ENCODE measurements at places on chromosomes 16 and 17.
A peak's percentile ranks its signal among the peaks of the same experiment; 100 is the strongest.

- DNase-seq, result peak; percentile 85
Measured at GRCh38 chr17:42456223-42457106, 2.2 kb upstream of the ATP6V0A1 start.

DNA sequence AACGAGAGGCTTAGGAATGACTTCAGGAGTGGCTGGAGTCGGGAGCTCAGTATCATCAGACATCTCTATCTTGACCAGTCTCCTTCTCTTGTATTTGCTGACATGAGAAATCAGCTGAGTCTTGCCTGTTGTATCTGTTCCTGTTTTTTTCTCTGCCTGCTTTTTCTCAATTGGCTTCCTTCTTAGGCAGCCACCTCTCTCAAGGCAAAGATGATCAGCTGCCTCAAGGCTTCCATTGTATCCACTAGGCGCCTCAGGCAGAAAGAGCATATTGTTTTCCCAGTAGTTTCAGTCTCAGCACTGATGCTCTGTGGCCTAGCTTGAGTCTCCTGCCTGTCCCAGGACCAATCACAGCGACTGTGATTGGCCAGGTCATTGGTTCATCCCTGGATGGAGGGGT, 306.2 kb downstream of the CPPED1 start:
- no peak for DNase-seq

- no peak for DNase-seq
Measured at GRCh38 chr16:49362230-49362629, 11.4 kb upstream of the C16orf78 start.

GRCh38 chr16:2838928-2839327, 8.8 kb downstream of the ZG16B start:
- DNase-seq, result peak; percentile 79

GRCh38 chr16:67517155-67517445, 11.5 kb upstream of the RIPOR1 start:
- no peak for DNase-seq

DNA sequence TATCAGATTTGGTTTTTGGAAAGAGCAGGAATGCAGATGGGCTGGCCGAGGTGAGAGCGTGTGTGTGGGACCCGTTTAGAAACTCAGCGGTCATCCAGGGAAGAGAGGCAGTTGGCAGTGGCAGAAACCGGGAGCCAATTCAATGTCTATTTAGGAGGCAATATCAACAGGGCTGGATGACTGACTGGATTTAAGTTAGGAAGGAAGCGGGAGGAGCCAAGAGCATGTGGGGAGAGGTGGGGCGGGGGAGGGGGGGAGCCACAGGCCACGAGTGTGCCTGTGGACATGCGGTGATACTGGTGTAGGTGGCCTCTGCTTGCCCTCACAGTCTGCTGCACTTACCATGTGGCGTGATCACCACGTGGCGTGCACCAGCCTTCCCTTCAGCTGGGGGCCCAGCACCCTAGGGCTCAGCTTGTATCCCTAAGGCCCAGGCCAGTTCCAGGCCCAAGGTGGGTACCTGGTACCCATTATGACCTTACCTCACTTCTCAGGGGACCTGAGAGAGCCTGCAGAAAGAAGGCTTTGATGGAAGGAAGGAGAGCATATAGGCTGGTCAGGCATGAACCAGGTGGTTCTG, 10.8 kb upstream of the TPPP3 start:
- DNase-seq, result no peak

DNA sequence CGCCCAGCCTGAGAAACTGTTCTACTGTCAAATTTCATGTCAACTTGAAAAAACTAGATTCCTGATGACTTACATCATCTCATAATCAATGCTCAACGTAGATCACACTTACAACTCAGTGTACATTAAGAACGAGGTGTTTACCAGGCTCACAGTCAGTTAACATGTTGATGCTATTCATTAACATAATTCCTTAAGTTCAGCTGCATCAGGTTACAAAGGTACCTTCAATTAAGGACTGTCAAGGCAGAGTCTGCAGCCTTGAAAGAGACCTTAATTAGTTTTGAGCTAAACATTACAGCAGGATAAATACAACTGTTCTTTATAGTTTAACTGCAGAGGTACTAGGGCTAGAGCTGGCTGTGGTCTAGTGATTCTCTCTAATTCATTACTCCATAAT, 1.9 kb downstream of the GNA13 start:
- no peak for DNase-seq

DNA sequence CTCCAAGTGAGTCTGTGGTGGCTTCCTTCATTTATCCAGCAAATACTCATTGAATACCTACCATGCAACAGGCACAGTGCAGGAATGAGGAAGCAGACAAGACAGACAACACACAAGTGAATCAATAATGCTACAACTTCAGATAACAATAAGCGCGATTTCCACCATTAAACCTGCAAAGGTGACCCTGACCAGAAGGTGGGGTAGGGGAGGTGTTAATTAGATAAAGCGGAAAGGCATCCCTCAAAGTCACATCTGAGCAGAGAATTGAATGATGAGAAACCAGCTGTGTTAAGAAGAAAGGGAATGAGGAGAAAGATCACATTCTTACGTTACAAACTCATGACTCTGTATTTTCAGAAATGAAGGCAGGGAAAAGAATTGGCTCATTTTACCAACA, 26.3 kb downstream of the ZZEF1 start:
- DNase-seq, result no peak

GRCh38 chr17:10814075-10814474, 10.2 kb upstream of the TMEM238L start:
- no peak for DNase-seq

- DNase-seq, result no peak
Measured at GRCh38 chr16:377419-377951, 4.3 kb downstream of the PGAP6 start.

DNA sequence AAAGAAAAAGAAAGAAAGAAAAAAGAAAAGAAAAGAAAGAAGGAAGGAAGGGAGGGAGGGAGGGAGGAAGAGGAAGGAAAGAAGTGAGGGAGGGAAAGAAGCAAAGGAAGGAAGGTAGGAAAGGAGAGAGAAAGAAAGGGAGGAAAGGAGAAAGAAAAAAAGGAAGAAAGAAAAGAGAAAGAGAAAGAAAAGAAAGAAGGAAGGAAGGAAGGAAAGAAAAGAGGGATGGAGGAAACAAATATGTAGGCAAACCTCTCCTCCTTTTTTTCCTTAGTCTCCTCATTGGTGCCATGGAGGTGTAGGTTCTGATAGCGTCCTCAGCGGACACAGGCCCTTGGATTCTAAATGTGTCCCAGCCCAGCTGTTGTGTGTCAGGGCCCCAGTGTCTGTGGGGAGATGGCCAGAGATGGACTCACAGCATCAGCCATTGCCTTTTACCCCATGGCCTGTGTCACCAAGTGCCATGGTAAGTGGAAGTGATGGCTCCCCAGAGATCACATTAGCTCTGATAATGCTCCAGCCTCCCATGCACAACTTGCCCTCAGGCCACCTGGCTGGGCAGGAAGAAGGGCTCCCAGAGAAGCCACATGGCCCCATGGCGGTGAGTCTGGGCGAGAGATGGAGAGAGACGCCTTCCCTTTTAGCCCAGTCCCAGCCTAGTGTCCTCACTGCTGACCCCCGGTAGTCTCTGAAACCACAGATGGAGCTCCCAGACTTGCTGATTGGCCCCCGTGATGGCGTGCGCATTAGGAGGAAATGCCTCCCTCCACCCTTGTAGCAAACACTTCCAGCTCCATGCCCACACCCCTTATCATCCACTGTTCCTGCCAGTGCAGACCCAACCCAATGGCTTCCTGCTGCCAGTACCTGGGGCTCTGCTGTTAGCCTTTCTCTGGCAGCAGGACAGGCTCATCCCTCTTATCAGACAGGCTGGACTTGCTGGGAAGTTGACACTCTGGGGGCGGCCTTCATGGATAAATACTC, 3.7 kb upstream of the SLC6A2 start:
- DNase-seq, result no peak

DNA sequence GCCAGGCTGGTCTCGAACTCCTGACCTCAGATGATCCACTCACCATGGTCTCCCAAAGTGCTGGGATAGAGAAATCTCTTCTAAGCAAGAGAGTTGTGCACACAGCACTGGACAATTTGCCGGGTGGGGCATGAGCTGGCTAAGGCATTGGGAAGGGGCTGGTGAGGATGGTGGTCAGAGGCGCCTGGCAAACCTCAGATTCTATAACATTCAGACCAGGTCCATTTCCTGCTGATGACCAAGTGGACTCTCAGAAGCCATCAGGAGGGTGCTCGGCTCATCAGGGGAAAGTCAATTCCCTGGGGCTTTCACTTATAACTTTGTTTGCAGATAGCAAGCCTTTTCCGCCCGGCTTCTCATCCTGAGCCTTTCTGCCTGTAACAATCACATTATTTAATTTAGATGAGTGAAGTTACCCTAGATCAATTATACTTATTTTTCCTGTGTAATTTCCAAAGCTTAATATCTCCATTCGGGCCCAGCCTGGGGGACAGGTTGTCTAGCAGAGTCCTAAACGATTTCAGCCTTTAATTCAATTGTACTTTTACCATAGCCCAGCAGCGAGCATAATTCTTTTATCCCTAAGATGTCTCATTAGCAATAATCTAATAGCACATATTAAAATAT, 15.0 kb upstream of the SLC6A2 start:
- no peak for DNase-seq

- no peak for DNase-seq
Measured at GRCh38 chr17:31699281-31699680, 159.8 kb downstream of the COPRS start.

GRCh38 chr17:60087882-60088669, 9.4 kb upstream of the HEATR6 start:
- DNase-seq, result peak; percentile 67

DNA sequence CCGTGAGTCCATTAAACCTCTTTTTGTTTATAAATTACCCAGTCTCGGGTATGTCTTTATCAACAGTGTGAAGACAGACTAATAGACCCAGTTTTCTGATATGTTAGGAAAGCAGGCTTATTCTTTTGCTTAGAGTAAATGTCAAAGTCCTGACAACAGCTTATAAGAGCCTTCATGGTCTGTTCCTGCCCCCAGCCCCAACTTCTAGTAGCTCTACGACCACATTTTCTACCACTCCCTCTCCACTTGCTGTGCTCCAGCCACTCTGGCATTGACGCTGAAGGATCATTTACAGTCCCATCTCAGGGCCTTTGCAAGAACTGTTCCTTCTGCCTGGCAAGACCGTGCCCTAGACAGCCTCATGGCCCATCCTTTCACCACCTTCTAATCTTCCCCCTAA, 104.6 kb upstream of the GPR139 start:
- no peak for DNase-seq

DNA sequence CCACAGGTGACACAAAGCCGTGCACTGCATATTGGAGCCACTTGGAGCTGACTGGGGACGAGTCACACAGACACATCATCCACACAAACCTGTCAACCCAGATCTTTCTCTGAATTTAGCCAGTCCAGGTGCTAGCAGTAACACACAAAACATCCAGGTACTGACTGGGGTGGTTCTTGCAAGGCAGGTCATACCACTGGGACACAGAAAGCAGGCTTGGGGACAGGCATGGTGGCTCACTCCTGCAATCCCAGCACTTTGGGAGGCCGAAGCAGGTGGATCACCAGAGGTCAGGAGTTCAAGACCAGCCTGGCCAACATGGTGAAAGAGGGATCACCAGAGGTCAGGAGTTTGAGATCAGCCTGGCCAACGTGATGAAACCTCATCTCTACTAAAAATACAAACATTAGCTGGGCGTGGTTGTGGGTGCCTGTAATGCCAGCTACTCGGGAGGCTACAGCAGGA, 14.9 kb downstream of the ENPP7 start:
- DNase-seq, result no peak

DNA sequence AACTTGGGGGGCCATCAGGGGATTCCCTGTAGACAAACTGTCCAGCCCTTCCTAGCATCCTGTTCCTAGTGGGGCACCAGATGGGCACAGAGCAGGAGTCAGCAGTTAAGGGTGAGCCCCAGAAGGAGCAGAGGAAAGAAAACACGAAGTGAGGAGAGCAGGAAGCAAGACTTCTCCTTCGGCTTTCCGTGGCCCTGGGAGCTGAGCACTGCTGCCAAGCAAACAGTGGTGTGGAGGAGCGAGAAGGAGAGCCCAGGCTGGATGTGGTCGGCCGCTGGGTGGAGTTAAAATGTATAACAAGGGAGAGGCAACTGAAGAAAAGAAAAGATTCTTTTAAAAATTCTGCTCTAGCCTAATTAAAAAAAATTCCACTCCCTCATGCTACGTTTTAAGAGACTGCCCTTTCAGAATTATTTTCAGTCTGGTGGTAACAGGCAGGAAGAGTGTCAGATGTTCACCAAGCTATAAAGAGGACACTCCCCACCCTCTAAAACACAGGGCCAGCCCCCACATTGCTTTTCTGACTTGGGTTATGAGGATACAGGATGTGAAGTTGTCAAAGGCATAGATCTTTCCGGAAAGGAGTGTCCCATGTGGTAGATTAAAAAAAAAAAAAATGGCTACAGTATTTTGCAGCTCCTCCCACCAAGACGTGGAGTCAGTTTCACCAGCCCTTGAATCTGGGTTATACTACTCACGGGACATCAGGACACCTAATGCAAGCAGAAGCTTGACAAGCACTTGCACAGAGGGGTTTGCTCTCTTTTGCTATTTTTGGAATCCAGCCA, 74.9 kb upstream of the ZFHX3 start:
- DNase-seq, result peak; percentile 12

DNA sequence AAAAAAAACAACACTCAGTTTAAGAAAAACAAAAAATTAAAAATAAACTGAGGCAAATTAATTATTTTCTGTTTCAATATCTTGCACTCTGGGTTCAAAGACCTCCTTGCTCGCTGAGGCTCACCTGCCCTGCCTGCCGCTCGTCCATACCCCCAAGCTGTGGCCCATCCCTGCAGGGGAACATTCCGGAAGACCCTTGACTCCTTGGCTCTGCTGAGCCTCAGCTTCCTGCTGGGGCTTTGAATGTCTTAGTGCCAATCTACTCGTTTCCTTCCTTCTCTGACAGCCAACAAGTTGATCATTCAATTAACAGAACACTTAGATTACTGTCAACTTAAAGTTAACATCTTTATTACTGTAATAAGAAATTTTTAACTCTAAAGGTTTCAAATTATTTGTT, 24.3 kb downstream of the G6PC1 start:
- no peak for DNase-seq

DNA sequence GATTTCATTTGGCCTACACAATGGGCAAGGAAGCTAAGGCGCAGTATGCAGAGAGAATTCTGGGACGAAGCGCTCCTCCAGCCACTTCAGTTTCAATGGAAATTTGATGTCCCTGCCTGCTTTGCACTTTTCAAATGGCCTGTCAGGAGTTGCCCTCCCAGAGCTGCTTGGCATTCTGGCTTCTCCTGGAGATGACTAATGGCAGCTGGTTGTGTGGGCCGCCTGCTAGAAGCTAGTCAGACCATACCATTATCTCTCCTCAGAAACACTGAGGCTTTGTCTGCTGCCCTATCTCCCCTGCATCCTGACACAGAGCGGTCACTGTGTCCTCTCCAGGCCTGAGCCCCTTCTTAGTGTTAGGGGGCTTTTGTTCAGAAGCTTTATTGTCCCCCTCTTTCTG, 180.1 kb downstream of the SPECC1 start:
- no peak for DNase-seq

GRCh38 chr17:17429222-17429621, 47.6 kb upstream of the MED9 start:
- DNase-seq, result no peak

DNA sequence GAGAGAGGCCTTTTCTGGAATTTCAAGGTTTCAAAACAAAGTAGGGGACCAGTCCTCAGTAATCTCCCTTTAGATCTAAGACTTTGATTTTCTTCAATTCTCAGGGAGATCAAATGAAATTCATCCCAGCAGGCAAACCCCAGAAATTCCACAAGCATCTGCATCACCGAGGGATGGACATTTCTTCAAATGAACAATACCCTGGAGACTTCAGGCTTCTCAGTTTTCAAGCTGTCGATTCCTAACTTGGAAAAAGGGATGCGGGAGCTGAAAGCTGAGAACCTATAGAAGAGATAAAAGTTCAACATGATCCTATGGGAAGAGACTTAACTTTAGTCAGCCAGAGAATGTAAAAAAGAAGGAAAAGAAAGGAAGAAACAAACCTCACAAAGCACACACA, 296.9 kb upstream of the CDH5 start:
- no peak for DNase-seq

Measured in AG10803 (cell line).